ENCODE measurements at places on chromosomes 2 and 18. TPM values are rescaled to one million over a fixed set of nuclear protein-coding genes. Genes with fewer than 3 reads are reported as not detected.

- no peak for DNase-seq
Observed at GRCh38 chr2:207480521-207481040, 49.2 kb upstream of the CREB1 start.

- peak; percentile 69 for DNase-seq
Observed at GRCh38 chr2:7672027-7672684, 754.9 kb downstream of the RNF144A start.

GRCh38 chr2:193583638-193584400, 1389.1 kb upstream of the TMEFF2 start:
- no peak for DNase-seq

- peak; percentile 66 for DNase-seq
Observed at GRCh38 chr18:57833441-57834101, 30.5 kb upstream of the ATP8B1 start.

The UGT1A5 gene
- not detected for total RNA-seq

The GALNT14 gene
- total RNA-seq = 2.5 TPM

DNA sequence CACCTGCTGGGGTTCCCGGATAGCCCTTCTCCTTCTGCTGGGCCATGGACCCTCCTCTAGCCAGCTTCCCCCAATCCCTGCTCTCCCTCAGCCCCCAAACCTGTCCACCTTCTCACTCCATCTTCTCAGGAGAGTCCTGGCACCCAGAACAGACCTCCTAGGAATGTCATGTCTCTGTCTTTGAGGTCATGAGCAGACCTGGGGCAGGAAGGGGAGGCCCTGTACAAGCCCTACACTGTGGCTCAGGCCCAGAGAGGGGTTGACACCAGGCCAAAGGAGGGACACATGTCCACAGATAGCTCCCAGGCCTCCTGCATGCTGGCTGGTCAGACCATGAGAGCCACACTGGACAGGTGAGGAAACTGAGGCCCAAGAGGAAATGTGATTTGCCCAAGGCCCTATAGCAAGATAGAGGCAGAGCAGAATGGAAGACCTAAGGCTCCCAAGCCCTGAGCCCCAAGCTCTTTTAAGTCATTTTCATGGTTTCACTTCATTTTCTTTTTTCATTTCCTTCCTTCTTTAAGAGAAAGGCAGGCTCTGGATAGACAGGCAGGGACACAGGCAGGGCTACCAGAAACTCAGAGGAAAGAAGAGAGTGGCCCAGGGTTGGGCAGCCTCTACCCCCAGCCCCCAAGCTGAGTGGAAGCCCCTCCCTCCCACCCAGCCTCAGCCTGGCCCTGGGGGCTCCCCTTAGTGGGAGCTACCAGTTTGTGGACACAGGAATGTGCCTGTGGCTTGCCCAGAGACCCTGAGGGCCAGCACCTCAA, 159.7 kb downstream of the SMAD7 start:
- DNase-seq = no peak

The RAPGEF4 gene
- 0.72 TPM for total RNA-seq

The APOB gene
- total RNA-seq = not detected

- no peak for DNase-seq
Observed at GRCh38 chr18:79552140-79552631, 127.4 kb upstream of the CTDP1 start.
